ENCODE measurements at places on chromosomes 2 and 18.

DNA sequence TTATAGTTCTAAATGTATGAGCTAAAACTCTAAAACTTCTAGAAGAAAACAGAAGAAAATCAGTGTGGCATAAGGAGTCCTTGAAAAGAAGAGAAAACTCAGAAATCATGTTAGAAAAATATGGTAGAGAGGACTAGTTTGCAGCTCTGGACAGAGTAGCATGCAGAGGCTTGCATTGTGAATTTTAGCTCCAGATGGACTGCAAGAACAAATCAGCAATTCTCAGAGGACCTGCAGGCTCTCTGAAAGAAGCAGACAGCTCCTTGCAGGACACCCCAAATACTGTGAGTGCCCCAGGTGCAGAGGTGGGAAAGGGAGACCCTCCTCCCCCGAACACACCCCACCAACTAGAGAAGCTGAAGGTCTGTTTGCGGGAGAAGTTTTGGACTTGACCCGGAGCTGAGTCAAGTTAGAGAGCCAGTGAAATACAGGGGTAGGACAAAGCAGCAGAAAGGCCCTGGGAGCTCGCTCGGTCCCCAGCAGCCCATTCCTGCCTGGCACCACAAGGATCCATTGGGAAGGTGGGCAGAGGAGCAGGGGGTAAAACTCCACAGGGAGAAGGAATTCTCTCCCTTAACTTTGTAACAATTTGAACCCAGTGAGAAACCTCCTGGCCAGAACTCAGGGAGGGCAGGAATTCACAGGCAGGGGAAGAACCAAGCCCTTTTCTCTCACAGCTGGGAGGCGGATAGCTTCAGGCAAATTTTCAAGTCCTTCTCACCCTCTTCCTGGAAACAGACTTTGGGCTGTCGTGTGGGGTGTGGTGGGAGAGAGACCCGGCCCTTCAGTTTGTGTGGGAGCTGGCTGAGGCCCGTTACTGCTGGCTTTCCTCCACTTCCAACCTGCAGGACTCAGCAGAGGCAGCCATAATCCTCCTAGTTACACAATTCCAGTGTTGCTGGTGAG lies 216.2 kb upstream of the SLC35G4 start:
- DNase-seq, result no peak
- no peaks in the 10 kb centered on the region for H3K4me1 ChIP-seq
- no peaks in the 10 kb centered on the region for H3K27me3 ChIP-seq
- no peaks in the 10 kb centered on the region for H3K36me3 ChIP-seq
- H3K4me3 ChIP-seq, result no peak overlapping the region

- H3K4me3 ChIP-seq, result no peak overlapping the region
- no peak overlapping the region for H3K27ac ChIP-seq
- no peaks in the 10 kb centered on the region for H3K36me3 ChIP-seq
- no peaks in the 10 kb centered on the region for H3K4me1 ChIP-seq
Measured at GRCh38 chr2:197993363-197993762, 189.0 kb downstream of the PLCL1 start.

- no peaks in the 10 kb centered on the region for H3K36me3 ChIP-seq
- no peak overlapping the region for H3K27ac ChIP-seq
- peaks cover 11% of the 10 kb centered on the region for H3K4me1 ChIP-seq
- no peak for DNase-seq
- H3K4me3 ChIP-seq, result no peak overlapping the region
- no peaks in the 10 kb centered on the region for H3K27me3 ChIP-seq
Measured at GRCh38 chr2:240214790-240215675, 74.6 kb upstream of the OTOS start.

DNA sequence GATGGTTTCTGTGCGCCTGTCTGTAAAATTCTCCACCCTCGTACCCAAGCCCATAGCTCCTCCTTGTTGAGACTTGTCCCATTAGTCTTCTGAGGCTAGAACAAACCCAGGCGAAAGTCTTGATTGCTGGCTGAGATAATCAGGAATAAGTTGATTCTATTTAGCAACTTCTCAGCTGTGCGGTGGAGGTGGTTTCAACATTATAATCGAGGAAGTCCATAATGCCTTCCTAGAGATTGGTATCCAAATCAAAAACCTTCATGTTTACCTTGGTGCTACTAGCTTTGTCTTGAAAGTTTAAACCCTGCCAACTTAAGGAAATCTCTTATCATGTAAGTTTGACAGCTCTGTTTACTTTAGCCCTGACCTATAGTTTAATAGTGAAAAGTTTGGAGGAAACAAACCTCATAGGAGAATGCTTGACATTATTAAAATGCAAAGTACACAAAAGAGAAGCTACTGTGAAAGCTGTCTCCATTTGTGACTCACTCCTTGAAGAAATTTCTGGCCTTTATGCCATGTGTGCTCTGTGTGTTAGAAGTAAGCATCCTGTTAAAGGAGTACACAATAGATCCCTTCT lies 36.6 kb upstream of the DSC1 start:
- no peak overlapping the region for H3K27ac ChIP-seq
- no peaks in the 10 kb centered on the region for H3K36me3 ChIP-seq
- H3K27me3 ChIP-seq, result no peaks in the 10 kb centered on the region
- peaks cover 19% of the 10 kb centered on the region for H3K4me1 ChIP-seq
- no peak for DNase-seq

DNA sequence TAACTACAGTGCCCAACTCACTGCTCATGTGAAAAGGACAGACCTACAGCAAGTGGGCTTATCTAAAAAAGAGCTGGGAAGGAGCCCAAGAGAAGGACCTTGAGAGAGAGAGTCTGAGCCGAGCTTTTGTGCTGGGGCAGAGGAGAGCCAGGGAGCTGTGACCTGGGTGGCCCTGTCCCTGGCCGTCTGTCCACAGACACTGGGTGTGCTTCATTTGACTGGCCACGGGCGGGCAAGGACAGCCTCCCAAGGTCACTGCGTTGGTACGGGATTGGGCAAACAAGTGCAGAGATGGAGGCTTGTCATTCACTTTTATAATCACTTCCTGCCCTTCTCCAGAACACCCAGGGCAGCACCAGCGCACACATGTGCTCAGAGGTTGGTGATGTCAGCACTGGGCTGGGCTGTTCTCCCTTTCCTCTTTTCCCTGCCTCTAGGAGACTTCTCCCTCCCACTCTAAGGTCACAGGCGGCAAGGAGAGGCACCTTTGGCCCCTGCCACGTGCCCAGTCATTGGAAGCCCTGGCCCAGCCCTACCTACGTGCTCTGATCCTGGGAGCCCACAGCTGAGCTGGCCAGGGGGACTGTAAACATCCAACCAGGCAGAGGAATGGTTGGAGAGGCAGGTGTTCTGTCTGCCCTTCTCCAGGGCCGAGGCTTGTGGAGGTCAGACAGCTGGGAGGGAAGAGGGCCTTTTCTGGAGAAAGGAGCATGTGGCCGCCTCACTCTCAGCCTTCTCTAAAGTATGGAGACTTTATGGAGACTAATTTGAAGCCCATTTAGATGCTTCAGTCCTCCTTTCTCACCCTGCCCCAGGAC lies 6.4 kb upstream of the PSD4 start:
- no peak overlapping the region for H3K4me3 ChIP-seq
- no peak for DNase-seq
- peaks cover 5% of the 10 kb centered on the region for H3K4me1 ChIP-seq
- H3K27ac ChIP-seq, result no peak overlapping the region
- H3K36me3 ChIP-seq, result no peaks in the 10 kb centered on the region
